ENCODE measurements at places on chromosomes 11 and 22.

DNA sequence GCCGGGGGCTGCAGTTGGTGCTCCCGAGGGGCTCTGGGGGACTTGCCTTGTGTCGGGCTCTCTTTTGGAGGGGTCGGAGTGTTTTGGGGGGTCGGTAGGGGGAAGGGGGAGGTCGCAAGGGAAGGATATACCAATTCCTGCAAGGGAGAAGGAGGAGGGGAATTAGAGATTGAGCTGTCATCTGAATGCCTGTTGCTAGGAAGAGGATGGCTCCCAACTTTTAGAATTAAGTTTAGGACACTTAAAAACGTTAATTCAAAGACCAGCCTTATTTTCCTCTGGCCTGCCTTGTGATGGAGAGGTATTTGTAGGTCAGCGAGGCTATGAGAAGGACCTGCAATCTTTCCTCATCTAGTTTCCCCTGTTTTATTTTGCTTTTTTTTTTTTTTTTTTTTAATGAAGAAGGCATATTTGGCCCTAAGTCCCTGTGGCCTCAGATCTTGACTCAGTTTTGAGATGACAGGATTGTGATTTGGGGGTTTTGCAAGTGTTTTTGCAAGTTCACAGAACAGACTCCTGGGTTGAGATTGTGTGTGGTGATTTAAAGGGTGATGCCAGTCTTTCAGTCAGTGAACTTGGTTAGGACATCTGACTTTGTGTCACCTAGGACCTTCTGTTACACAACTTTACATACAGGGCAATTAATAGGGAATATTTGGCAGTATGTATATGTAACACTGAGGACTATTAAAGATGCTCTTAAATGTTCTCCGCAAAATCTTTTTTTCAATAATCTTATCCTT lies 672 bp downstream of the TMEM135 start:
- no peak for DNase-seq

GRCh38 chr11:69950621-69951020 lies 127.5 kb upstream of the ANO1 start:
- no peak for DNase-seq

DNA sequence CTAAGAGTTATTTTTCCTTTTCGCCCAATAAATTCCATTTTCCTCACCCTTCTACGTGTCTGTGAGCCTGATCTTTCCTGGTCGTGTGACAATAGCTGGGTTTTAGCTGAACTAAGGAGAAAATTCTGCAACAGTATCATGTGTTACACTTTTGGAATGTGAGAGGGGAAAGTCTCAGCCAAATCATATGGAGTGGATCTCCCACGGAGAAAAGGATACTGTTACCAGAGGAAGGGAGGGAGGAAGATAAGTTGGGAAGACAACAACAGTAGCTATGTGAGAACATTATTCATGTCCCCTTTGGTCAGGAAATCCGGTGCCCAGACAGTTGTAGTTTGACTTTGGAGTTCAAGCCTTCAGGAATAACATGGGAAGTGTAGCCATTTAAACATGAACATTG lies 584.0 kb upstream of the RAG2 start:
- DNase-seq, result no peak

DNA sequence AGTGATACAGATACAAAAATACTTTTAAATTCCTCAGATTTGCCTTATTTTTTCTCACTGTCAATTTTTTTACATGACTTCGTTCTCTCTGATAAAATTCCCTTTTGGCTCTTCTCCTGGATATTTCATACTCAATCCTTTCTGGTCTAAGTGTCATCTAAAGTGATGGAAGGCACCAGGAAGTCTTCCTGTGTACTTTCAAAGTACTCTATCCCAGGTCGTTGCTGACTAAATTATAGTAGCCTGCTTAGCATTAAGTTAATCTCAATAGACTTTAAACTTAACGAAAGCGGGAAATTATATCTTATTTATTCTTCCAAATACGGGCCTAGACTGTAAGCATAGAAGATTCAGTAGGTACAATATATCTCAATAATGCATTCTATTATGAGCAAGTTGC lies 67.8 kb downstream of the CASP12 start:
- DNase-seq, result no peak

- no peak for DNase-seq
Measured at GRCh38 chr11:36030731-36031281, 86.9 kb downstream of the LDLRAD3 start.

DNA sequence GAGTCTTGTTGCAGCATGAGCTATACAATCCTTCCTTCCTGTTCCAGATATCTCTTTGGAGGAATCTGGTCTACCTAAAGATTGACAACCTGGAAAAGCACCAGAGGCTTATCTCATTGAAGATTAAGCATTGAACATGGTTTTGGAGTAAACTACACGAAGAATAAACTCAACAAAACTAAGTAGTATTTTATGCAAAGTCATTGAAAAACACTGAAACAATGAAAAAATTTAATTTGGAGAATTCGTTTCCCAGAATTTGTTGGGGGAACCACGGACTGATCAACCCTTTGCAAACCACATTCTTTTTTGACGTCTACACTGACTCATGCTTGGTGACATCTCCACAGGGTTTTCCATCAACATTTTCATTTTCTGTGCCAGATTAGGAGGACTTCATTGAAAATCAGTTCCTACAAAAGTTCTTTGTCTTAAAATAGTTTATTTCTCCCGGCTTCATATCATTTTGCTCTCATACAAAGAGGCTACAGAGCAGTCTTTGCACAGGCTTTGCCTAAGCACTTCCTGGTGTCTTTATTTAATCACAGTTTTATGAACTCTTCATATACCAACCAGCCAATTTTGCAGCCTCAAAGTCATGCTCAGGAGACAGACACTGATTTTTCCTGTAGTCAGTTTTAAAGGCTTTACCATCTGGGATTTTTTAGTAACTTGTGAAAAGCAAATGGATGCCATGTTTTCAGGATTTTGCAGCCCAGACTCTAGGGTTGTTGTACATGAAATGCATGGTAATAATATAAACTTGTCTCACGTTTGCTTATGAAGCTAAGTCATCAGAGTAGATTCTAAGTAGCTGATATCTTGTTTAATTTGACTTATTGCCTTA lies 186.3 kb downstream of the C11orf91 start:
- no peak for DNase-seq

GRCh38 chr11:28820296-28820989 lies 712.3 kb downstream of the METTL15 start:
- DNase-seq, result peak; percentile 90

- DNase-seq, result no peak
Measured at GRCh38 chr22:40199223-40199622, 21.5 kb downstream of the TNRC6B start.

GRCh38 chr22:46013460-46014416 lies 36.8 kb upstream of the WNT7B start:
- peak; percentile 84 for DNase-seq

DNA sequence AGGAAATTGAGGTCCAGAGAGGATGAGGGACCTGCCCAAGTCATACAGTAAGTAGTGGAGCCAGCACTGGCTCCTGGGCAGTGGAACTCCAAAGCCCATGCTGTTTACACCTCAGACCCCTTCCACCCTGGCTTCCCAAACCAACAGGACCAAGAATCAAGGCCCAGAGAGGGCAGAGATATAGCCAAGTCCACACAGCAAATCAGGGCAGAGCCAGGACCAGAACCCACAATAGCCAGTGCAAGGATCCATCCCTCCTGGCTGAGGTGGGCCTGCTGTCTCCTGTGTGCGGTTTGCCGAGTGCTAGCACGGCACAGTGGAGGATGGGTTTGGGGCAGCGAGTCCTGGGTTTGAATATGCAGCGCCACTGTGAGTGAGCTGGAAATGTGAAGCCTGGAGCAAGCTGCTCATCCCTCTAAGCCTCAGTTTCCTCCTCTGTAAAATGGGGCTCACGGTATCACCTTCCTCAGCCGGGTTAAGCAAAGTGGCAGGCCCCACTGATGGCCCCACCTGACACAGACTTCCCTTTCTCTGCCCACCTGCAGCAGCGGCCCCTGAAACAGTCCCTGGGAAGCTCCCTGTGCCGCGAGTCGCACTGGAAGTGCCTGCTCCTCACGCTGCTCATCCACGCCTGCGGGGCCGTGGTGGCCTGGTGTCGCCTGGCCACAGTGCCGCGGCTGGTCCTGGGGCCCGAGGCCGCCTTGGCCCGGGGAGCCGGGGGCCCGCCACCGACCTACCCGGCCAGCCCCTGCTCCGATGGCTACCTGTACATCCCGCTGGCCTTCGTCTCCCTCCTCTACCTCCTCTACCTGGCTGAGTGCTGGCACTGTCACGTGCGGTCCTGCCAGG lies 2.3 kb downstream of the TMEM151A start:
- no peak for DNase-seq

- peak; percentile 31 for DNase-seq
Measured at GRCh38 chr11:31646216-31646615, 136.6 kb downstream of the ELP4 start.

- DNase-seq, result no peak
Measured at GRCh38 chr11:84930863-84931262, 696.3 kb downstream of the DLG2 start.

- no peak for DNase-seq
Measured at GRCh38 chr11:132289590-132290256, 919.3 kb downstream of the NTM start.

GRCh38 chr22:28607795-28608194 lies 71.8 kb downstream of the TTC28 start:
- DNase-seq, result no peak

GRCh38 chr11:130449996-130450769 lies 1.7 kb downstream of the ADAMTS15 start:
- DNase-seq, result peak; percentile 93

DNA sequence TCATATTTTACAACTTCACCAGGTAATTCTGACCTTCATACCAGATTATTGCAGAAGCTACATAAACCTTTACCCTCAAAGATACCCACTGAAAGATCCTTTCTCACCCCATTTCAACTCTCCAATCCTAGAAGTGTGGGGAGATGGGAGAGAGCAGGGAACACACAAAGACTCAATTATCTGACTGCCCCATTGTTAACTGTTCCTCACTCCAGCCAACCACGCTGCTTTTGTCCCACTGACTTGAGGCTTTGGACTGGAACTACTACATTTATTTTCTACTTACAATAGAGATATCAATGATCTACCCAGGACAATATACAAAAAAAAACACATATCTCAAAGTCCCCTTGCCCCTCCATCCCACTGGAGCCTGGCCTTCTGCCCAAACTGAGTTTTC lies 44.7 kb upstream of the SLN start:
- no peak for DNase-seq

DNA sequence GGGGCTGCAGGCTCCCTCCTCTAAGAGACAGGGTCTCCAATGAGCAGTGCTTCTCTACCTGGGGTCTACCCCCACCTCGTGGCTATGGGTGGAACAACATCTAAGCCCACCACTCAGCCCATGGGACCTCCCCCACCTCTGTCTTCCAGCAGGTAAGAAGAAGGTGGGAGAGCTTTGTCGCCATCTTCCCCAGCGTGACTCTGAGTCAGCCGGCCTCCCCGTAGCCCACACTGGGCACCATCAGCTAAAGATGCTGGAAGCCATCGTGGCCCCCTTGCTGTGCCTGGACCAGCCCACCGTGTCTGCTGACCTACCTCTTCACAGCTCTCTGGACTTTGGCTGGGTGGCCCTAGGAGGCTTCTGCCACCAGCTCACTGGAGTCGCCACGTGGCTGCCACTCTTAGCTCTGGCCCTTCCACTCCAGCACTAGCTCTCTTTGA lies 944 bp downstream of the C11orf86 start:
- no peak for DNase-seq

DNA sequence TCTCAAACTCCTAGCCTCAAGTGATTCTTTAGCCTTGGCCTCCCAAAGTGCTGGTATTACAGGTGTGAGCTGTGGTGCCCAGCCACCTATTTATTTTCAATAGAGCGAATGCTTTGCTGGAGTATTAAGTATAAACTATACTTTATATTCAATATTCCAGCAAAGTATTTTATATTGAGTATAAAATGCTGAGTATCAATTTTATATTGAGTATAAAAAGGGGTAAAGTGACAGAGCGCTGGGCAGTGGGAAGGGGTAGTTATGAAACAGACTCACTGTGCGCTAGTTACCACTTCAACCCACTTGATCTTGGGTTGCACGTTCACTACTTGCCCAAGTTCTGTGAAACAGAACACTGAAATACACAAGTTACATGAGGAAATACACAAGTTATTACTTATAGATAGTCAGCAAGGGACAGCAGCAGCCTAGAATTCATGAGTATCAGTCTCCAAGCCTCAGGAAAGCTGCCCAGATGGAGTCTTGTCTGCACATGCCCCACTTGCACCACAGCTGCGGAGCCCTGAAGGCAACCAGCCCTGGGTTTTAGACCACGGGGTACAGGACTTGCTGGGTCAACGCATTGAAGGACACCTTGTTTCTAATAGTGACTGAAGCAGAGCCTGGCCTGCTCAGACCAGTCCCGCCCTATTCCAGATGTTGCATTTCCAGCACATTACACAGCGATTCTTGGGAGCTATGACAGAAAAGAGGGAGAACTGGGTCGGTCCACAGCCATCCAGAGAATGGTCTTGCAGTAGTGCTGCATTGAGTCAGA lies 51.6 kb upstream of the SYT13 start:
- no peak for DNase-seq

DNA sequence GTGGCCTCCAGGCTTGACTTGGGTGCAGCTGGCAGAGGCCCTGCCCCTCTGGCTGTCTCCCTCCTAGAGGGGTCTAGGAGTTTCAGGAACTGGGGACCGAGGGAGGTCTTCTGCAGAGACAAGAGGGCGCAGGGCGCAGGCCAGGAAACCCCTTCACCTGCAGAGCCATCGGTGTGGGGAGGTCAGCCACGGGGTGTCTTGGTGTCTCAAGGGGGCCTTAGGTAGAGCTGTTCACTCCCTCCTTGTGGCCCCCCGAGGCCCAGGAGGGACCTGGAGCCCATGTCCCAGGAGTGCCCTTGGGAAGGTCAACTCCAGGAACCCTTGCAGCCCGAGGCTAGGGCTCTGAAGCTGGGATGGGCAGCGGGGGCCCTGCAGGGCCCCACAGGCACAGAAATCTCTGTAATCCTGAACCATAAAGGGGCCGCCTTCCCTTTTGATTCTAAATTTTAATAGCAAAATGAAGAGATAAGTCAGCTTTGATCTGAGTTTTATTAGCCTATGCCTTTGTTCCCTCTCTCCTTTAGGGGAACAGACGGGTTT lies 31.4 kb upstream of the TH start:
- DNase-seq, result no peak

DNA sequence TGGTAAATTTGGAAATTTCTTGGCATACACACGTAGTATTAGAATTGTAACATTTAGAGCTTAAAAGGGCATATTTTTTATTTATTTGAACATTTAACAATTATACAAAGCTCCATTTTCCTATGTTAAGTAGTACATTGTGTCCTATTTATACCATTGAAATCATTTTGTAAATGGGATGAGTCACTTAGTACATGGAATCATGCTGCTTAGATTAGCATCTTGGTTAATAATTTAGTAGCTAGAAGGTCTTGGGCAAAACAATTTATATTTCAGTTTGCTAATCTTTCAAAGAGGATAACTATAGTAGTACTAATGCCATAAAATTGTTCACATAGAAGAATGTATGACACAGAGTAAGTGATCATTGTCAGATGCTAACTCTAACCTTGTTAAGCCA lies 450.1 kb upstream of the LUZP2 start:
- DNase-seq, result no peak

- no peak for DNase-seq
Measured at GRCh38 chr11:8276528-8276927, 12.8 kb upstream of the LMO1 start.

GRCh38 chr11:127255209-127255608 lies 254.6 kb upstream of the KIRREL3 start:
- DNase-seq, result no peak
